ENCODE measurements at places on chromosomes 3 and 15.

DNA sequence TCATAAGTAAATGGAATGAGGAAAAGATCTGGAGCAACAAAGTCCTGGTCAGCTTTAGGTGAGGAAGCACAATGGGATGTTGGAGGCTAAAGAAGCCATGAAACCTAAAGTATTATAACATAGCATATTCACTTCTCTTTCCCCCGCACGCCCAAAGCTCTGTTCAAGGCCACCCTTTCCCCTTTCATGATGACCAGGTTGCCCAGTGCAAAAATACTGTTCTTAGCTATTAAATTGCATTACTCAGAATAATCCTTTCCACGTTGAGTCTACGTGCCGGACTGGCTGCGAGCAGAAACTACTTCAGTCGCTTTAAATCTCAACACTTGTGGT lies 589 bp upstream of the MAPKBP1 start:
- DNase-seq = no peak

GRCh38 chr3:40588406-40588805 lies 63.6 kb downstream of the ZNF621 start:
- no peak for DNase-seq

DNA sequence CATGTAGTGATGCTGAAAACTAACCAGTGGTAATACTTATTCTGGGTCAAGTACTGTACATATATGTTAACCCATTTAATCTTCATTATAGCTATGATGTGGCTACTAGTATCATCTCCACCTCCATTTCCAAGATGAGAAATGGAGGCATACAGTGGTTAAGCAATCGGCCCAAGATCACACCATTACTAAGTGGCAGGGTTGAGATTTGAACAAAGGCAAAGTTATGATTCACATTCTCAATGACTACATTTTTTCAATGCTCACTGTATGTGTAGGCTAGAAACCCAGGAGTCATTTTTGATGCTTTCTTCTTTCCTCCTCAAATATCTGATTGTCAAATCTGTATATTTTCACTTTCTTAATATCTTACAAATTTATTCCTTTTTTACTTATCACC lies 30.2 kb downstream of the ABI3BP start:
- no peak for DNase-seq

- DNase-seq = no peak
Measured at GRCh38 chr15:52649686-52650085, 29.5 kb downstream of the ATOSA start.

GRCh38 chr3:68988740-68989139 lies 24.7 kb downstream of the EOGT start:
- DNase-seq = no peak

DNA sequence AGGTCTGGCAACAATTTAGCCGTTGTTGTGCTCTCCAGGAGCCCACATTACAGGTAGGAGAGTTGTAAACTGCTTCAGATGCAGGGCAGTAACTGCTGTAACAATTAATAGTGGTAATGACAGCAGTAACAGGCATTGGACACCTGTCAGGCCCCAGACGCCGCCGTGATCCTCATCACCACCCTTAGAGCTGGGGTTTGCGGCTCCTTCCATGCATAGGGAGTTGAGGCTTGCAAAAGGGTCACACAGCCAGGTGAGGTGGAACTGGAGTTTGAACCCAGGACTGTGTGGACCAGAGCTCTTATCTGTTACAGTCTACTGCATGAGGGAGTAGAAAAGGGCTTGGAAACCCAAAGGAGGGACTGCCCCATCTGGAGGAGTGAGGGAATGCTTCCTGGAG lies 26.8 kb upstream of the NR2C2 start:
- no peak for DNase-seq

- DNase-seq = no peak
Measured at GRCh38 chr15:43239732-43240491, 19.1 kb upstream of the EPB42 start.

- DNase-seq = no peak
Measured at GRCh38 chr3:112109322-112109721, 23.1 kb downstream of the C3orf52 start.

DNA sequence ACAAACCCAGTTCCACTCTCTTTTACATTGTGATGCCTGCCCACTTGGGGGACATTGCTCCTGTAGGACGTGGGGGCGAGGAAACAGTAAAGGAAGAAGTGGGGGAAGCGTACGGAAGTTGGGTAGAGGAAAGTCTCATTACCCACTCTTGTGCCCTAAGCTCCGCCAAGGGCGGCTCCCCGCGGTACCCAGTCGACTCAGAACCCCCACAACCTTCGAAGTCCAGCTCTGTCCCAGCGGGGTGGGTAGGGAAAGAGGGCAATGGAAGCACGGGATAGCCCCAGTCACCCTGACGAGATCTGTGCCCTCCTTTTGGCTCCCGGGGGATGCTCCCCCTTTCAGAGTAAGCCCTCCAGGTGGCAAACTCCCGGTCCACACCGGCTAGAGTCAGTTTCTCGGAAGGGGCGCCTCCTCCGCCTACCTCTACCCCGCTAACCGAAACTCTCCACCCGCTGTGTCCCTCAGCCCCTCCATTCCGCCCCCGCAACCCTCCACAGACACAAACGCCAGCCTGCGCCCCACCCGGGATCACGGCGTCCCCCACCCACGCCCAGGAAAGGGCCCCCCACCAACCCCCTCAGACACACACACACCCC lies 527 bp downstream of the CSNK1G1 start:
- peak; percentile 23 for DNase-seq
